ENCODE measurements at places on chromosomes 2 and 18.
A peak's percentile ranks its signal among the peaks of the same experiment; 100 is the strongest.

DNA sequence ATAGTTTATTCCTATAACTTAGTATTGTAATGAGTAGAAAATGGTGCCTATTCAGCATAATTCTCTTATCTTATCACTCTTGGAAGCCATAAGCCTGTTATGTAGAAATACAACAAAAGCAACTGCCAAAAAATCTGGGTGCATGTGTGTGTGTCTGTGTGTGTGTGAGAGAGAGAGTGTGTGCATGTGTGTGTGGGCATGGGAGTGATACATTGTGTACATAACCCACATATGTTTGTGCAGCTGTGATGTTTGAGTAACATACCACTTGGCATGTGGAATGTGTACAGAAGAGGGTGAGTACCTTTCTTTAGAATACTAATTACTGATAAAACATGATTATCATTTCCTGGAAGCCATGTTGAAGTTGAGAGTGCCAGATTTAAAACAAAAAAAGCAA, 642.3 kb upstream of the SYT4 start:
- no peak for DNase-seq

- no peak for DNase-seq
These were observed 278.4 kb downstream of the AGPS start for GRCh38 chr2:177670791-177671535.

- DNase-seq, result no peak
These were observed 36.0 kb downstream of the SMAD7 start for GRCh38 chr18:48914581-48915251.

DNA sequence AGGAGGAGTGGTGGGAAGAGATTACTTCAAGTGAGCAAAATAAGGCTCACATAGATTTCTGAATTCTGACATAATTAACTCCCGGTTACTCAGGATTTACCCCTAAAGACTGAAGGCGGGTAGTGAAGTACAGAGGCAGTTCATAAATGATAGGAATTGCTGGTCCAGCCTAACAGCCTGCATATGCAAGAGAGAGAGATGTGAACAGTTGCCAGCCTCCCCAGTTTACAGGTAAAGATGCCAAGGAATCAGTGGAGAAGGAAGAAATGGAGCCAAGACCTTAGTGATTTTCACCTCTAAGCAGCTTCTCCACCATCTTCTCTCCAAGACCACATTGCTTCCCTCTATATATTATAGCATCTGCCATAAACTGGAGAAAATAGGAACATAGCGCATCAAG, 91.8 kb upstream of the THUMPD2 start:
- no peak for DNase-seq

DNA sequence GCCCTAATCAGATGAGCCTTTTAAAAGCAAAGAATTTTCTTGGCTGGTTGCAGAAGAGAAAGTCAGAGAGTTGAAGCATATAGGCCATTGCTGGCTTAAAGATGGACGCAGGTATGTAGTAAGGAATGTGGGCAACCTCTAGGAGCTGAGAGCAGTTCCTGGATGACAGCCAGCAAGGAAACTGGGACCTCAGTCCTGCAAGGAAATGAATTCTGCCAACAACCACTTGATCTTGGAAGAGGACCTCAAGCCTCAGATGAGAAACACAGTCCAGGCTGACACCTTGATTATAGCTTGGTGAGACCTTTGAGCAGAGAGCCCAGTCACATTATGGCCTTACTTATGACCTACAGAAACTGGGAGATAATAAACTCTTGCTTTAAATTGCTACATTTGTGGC, 15.7 kb downstream of the PHOSPHO2 start:
- no peak for DNase-seq

- DNase-seq, result no peak
These were observed 73.0 kb upstream of the RGPD5 start for GRCh38 chr2:109721135-109721534.

- peak; percentile 82 for DNase-seq
These were observed 2.9 kb upstream of the RBBP8 start for GRCh38 chr18:22930089-22930713.

- DNase-seq, result no peak
These were observed 53.8 kb upstream of the ASB18 start for GRCh38 chr2:236317938-236318396.

- no peak for DNase-seq
These were observed 67.9 kb downstream of the TEX51 start for GRCh38 chr2:126966601-126967000.

- no peak for DNase-seq
These were observed 6.5 kb downstream of the PIAS2 start for GRCh38 chr18:46910856-46911255.

GRCh38 chr2:12649602-12650400, 66.9 kb upstream of the TRIB2 start:
- no peak for DNase-seq

GRCh38 chr2:9867881-9868280, 24.6 kb downstream of the TAF1B start:
- DNase-seq, result no peak

GRCh38 chr2:79887747-79888374, 375.0 kb downstream of the CTNNA2 start:
- peak; percentile 46 for DNase-seq

DNA sequence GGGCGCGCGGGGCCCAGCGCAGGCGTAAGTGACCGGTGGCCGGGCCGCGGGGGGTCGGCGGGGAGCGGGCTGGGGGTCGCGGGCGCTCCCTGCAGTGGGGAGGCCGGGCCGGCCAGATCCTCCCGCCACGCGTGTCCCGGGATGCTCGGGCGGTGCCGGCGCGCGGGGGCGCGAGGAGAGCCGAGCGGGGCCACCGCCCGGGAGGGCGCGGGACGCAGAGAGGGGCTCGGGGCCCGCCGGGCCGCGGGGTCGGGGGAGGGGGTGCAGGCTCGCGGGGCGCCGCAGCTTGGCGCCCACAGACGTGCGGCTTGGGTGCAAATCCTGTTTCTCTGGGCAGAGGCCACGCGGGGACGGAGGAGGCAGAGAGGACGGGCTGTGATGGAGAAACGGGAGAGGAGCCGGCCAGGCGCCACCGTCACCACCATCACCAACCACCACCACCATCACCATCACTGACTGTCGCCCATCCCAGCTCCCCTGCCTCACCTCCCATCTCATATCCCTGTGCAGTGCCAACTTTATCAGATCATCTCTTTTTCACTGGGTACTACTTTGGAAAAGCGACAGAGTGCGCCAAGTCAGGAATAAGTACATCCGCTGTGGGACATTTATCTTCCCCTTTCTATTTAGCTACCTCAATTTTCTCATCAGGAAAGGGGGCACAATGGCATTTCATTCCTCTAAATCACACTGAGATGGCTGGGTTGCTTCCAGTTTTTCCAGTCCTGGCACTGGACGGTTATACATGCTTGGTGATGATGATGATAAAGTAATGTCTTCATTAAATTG, 97.2 kb upstream of the GPR45 start:
- no peak for DNase-seq

DNA sequence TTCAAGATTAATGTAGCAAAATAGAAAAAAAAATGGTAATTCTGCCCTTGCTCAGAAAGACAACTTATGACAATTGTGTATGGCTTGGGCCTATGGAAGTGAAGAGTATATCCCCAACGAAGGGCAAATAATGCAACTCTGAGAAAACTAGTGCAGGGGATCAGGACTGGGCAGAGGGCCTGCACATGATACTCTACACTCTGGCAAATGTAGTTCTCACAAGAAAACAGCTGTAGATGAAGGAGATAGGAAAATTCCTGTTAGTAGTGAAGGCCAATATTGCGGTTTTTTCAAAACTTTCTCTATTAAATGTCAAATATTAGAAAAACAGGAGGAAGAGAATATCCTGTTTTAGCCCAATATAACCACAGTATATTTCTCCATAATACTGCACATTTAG, 77.8 kb downstream of the SCN9A start:
- no peak for DNase-seq

GRCh38 chr18:11553098-11553940, 56.1 kb upstream of the SLC35G4 start:
- peak; percentile 31 for DNase-seq

- no peak for DNase-seq
These were observed 135.8 kb upstream of the LTBP1 start for GRCh38 chr2:32810909-32811495.

- DNase-seq, result no peak
These were observed 32.1 kb downstream of the SPC25 start for GRCh38 chr2:168858146-168858545.

GRCh38 chr18:35481960-35482366, 15.8 kb downstream of the INO80C start:
- no peak for DNase-seq

DNA sequence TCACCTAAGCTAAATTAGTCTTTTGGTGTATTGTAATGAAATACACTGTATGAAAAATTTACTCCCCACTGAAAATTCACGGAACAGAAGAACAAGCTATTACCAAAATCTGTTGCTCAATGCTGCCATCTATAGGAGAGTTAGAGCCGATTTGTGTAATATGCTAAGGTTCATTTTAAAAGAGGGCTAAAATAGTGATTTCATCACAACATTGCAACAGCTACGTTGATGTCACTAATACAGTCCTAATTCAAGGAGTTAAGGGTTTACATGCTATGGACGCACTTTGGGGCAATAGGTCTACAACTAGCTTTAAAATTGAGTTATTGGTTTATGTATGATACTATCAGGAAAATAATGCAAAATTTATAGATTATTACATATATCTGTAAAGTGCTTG, 3.0 kb upstream of the IRS1 start:
- DNase-seq, result no peak

DNA sequence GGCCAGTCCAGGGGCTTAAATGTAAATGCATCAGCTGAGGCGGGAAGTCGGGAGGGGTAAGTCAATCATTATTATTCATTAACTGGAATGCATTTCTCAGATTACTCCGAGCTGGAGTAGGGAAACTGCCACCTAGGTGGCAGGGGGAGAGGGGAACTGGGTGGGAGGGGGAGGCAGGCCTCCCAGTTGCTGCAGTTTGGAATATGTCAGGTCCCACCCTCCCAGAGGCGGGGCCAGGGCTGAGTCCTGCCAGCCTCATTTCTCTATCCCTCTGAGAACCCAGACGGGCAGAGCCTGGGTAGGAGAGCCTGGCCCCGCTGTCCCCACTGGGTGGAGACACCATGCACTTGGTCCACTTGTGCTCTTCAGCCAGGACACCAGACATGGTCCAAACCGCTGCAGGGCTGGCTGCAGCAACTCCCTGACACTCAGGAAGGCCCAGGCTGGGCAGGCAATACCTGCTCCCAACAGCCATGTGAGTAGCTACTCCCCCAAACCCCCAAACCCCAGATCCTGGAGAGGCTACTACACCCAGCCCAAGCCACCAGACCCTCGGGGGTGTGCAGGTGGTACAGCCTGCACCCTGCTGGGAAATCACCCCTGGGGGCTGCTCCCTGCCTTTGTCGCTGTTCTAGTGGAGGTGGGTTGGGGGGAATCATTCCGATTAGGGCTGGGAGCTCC, at the start of gene GPBAR1:
GPBAR1 (plus strand) TSS at position 274 of the 681 bp plus-strand sequence. CDS start 1,710 bp downstream, outside the sequence.
- DNase-seq, result no peak

DNA sequence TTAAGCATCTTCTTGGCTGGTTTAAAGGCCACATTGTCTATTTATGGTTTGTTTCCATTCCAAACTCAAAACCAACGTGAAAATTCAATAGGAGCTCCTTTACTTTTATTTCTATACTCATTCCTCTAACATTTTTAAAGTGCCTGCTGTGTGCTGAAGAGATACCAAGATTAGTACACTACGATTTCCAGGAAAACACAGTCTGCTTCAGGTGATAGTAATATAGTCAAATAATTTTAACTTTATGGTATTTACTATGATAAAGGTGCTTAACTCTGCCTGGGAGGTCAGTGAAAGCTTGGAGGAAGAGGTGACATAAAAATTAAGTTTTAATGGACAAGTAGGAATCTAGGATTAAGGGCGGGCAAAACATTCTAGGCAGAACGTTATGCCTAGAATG, 121.4 kb downstream of the KIAA1328 start:
- DNase-seq, result no peak

DNA sequence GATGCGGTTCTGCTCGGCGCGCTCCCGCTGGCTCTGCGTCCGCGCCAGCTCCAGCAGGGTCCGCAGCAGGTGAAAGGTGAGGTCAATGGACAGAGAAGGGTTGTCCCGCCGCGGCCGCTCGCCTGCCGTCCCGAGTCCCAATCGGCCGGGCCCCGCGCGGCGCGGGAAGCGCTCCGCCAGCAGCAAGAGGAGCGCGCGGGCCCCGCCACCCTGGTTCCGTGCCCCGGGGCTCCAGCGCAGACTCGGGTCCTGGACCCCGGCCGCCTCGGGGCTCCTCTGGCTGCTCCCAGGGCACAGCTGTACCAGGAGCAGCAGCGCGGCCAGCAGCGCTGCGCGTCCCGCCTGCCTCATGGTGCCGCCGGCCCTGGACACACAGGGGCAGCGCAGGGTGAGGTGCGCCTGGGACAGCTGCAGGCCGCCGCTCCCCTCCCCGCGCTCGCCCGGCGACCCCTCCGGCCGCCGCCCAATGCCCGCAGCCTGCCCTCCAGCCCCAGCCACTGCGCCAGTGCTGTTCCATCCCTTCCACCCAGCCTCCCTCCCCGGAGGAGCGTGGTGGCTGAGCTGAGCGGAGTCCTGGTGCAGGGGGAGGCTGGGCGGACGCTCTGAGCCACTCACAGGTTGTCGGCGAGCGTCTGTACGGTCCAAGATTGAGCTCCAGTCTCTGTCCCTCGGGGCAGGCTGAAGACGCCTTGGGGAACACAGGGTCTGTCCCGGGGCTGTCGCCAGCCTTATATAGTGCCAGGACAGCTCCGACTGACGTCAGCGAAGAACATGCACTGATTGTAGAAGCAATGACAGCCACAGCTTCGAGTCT, 493 bp downstream of the UCN start:
- no peak for DNase-seq

DNA sequence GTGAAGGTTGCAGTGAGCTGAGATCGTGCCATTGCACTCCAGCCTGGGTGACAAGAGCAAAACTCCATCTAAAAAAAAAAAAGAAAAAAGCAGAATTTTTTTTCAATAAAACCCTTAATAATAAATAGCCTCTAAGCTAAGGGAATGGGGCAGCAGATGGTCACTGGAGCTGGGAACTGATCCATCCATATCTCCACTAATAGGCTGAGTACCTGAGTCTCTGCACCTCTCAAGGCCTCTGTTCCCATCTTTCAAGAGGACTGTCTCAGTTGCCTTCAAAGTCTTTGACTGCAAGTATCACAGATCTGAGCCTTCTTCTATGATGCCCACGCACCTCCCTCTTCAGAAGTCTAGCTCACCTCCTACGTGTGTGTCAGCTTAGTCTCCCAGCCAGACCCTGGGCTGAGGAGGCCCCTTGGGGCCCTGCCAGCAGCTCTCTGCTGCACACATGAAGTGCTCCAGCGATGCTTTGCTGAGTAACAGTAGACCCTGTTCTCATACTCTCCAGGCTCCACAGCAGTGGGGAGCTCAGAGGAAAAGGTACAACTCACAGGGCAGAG, 32.9 kb downstream of the ST8SIA5 start:
- DNase-seq, result no peak

DNA sequence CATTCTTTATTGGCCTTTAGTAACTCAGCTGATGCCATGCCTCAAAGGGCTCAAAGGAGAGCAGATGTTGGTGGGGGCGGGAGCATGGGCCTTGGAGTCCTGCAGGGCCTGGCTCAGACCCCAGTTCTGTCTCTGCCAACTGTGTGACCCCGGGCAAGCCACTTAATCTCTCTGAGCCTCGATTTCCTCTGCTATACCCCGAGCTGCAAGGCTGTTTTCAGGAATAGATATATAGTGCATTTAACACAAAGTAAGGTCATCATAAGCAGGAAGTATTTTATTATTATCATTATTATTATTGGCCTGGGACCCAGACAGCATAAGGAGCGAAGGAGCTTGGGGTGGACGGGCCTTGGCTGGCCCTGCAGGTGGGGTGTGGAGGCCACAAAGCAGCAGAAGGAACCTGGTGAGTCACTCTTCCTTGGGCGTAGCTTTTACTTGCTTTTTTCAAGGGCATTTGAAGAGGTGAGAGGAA, 162.7 kb downstream of the INHBB start:
- no peak for DNase-seq

Measured in activated T-cell treated with anti-CD3 and anti-CD28 coated beads, Interleukin-2, amount 50 U/mL, for 72 hours (primary cell).